Stimulated activated CD8-positive, alpha-beta memory T cell treated with anti-CD3 and anti-CD28 coated beads, Interleukin-15, amount 100 ng/mL, for 48 hours (primary cell): ENCODE measurements at places on chromosomes 6 and 20.

GRCh38 chr20:52497731-52498130 lies 306.2 kb upstream of the ZFP64 start:
- DNase-seq: no peak

- DNase-seq: no peak
Observed at GRCh38 chr6:87664921-87665485, 37.0 kb downstream of the AKIRIN2 start.

DNA sequence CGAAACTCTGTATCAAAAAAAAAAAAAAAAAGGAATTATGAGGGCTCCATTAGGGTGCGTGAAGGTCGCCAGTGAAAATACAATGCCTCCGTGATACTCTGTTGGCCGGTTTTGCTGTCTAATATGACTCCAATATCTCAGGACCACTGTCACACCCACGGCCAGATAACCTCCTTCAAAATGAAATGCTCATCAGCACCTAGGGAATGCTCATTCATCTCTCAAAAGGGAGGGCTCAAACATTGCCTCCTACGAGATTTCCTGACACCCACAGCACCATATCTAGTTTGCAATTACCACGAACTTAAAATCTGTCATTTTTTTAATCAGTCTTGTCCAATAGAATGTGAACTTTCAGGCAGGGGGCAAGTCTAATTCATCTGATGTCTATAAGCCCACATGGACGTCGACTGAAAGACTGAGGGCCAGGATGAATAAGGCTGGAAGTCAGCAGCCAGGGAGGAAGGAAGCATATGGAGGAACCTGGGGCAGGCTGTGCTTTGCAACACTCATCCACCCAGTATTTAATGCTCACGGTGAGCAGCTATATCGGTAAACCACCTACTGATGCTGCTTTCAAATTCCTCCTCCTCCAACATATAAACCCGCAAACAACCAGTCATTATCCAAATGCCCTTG lies 42.8 kb downstream of the MAP3K5 start:
- DNase-seq: no peak

DNA sequence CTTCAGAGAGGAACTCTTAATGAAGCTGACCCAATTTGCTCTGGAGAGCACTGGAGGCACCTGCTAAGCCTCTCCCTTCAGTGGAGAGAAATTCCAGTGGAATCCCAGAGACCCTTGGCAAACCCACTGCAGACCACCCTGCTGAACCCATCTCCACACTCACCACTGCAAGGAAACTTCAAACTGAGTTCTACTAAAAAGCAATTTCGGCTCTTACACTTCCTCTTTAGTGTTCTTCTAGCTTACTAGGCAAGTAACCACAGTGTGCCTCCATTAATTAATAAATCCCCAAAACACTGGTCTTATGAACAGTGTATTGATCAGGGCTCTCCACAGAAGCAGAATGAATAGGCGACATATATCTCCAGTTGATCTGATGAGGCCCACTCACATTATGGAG lies 43.0 kb upstream of the HLA-E start:
- no peak for DNase-seq

GRCh38 chr20:36173451-36173933 lies 19.0 kb downstream of the EPB41L1 start:
- DNase-seq: no peak

DNA sequence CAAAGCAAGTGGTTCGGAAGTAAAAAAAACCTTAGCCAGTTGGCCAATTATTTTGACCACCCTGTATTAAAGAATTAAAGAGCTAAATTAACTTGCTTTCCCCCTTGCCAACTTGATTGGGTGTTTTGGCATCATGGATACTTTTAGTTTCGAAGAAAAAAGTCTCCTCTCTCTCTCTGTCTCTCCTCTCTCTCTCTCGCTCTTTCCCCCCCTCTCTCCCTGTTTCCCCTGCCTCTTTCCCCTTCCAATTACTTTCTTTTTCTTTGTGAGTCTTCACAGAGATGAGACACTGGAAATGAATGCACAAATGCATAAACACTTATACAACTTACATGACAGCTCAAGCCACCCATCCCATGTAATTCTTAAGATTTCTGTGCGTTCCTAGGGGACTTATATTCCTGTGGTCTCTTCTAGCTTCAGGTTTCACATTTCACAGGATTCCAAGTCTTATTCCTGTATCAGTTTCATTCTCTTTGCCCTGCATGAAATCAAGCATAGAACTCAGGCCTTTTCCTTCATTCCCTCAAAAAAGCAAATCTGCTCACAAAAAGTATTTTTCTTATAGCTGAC lies 32.9 kb upstream of the EYA4 start:
- DNase-seq: no peak

GRCh38 chr6:37313723-37314486 lies 39.9 kb upstream of the RNF8 start:
- DNase-seq: no peak

GRCh38 chr6:129647044-129647443 lies 62.9 kb downstream of the ARHGAP18 start:
- no peak for DNase-seq

- DNase-seq: no peak
Observed at GRCh38 chr6:137989664-137990063, 117.6 kb downstream of the PERP start.

DNA sequence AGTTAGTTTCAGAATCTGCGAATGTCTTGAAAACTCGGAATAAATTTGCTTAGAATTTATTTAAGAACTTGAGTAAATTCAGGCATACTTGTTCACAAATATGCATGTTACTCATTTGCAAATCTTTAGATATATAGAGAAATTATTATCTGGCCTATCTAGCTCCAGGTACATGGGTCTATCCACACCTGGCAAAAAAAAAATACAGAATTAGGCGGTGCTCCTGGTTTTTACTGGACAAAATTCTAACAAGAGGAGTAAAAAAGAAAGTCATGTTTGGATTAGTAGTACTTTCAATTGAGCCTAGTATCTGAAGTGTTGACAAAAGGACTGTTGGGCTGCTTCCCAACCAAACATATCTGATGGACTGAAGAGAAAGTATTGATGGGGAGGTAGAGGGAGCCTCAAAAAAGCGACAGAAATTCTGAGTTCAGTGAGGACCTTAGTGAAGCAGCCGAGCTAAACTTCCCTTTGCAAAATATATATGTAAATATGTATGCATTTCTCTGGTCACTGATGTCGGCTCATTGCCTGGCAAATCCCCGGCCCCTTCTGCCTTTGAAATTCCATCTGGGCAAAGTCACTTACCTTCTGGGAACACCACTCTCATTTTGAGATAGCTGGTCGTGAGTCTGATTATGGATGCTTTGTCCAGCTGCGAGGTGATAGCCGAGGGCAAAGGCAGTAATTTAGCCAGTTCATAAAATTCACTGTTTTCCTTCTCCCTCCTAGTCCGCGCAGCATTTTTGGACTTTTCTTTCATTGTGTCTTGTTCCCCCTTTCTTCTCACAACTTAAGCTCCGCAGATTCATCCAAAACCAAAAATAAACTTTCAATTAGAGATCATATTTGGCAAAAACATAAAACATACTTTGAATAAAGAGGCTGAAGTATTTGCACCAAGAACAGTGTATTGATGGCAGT lies 1.8 kb downstream of the SIM1 start:
- DNase-seq: no peak

- no peak for DNase-seq
Observed at GRCh38 chr20:60206259-60206658, 248.0 kb downstream of the CDH26 start.

DNA sequence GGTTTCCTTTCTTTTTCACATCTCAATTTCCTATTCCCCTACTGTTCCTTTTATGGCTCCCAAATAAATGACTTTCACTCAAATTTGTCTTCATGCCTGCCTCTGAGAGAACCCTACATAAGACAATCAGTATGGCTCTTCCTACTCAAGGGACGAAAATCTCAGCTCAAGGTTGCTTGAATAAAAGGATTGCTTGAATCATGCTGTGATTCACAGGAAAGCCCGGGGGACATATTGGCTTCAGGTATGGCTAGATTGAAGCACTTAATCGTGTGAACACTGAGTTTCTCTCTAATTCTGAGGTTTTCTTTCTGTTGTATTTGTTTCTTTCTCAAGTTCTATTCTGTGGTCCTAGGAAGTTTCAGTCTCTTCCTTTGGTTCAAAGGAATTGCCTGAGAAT lies 140.3 kb upstream of the SULF2 start:
- no peak for DNase-seq

- no peak for DNase-seq
Observed at GRCh38 chr6:160573943-160574342, 90.1 kb downstream of the LPA start.

DNA sequence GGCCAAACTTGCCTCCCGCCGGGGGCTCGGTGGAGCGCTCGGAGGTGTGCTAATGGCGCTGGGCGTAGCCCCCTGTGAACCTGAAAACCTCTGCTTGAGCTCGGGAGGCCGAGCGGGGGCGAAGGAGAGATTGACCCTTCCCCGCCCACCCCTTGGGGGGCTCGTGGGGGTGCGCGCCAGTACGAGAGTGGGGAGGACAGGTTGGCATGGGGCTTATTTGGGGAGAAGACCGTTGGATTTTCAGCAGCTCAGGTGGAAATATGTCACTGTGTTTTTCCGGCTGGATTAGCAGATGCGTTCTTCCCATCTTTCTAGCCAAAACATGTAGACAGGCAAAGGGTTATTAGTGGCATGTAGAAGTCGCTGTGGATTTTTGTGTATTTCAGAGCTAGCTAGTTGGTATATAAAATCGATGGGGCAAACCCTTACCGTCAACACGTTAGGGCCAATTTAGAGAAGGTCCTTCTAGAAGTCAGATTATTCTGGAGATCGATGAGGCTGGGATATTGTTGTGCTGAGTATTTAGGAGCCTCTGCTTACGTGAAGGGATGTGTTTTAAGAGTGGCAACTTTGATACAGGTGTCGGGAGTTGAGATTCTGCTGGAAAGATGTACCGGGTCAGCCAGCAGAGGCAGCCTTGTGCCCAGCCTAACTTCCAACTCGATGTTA lies 525 bp downstream of the NCOA7 start:
- no peak for DNase-seq

DNA sequence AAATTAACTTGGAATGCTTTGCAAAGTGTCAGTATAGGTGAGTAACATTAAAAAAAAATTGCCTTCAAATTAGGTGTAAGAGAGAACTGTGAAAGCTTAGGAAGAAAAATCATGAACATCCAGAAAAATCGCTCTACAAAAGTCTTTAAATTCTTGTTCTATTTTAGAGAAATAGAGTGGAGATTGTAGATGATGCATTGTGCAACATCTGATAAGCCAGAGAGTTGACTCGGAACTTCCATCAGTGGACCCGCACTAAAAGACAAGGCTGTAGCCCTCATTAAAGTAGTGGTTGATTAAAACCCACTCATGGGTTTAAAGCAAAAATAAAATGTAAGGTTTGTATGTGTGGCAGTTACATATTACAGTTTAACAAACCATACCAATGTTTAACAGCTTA lies 35.8 kb downstream of the MAP3K4 start:
- no peak for DNase-seq

DNA sequence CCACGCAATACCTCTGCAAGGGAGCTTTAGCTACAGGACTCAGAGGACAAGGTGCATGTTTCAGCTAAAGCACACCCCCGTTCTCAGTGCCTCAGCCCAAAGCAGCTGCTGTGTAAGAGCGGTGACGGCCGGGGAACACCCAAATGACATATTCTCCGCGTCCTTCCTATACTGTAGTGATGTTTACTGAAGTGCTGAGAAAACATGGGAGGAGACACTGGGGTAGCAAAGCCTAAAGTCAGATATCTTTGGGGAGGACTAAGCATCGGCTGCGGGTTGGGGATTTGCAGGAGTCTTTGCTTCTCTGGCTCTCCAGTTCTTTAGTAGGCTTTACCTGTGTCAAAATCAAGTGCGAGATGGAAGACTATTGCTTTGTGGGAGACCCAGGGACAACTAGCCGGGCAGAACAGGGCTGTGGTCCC lies 1.7 kb downstream of the SLC22A23 start:
- no peak for DNase-seq

DNA sequence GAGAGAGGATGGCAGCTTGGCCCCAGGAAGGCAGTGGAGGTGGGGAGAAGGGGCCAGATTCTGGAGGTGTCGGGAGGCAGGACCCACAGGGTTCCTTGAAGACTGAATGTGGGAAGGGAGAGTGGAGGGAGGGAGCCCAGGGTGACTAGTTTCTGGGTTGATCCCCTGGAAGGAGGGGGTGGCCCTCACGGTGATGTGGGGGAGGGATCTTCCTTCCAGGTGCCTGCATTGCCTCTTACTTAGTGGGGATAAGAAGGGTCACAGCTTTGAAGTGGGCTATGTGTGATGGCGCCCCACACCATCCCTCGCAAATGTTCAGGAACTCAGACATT lies 26.7 kb downstream of the VSTM2L start:
- DNase-seq: no peak

GRCh38 chr6:97462031-97462430 lies 179.0 kb upstream of the MMS22L start:
- DNase-seq: no peak

DNA sequence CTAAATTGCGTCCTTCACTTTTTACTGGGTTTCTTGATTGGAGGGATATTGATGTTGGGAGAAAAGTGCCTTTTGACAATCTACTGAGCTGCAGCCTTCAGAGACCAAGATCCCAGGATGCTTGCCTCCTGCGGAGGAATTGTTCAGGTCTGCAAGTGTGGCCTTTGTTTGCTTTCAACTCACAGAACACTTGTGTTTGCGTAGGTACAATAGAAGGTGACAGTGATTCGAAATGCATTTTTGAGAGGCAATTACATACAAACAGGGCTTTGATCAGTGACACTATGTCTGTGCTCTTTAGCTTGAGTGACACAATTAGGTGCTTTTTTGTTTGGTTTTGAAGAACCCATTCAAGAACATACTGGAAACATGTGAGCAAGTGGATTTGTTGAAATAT lies 600.6 kb downstream of the QKI start:
- DNase-seq: no peak

GRCh38 chr20:34880215-34880850 lies 3.9 kb downstream of the ACSS2 start:
- DNase-seq: no peak

- no peak for DNase-seq
Observed at GRCh38 chr6:164048840-164049516, 634.5 kb downstream of the QKI start.
